ENCODE measurements at places on chromosomes 1 and 21.
A peak's percentile ranks its signal among the peaks of the same experiment; 100 is the strongest.

GRCh38 chr1:63359561-63359960 lies 7.9 kb upstream of the ALG6 start:
- no peak for DNase-seq

- DNase-seq: no peak
Measured at GRCh38 chr1:228079013-228079412, 3.5 kb upstream of the ARF1 start.

- DNase-seq: peak; percentile 77
Measured at GRCh38 chr1:94801919-94802546, 18.1 kb upstream of the SLC44A3 start.

- DNase-seq: no peak
Measured at GRCh38 chr1:169670836-169671235, 40.6 kb downstream of the SELL start.

GRCh38 chr1:9079988-9080704 lies 10.7 kb upstream of the SLC2A5 start:
- DNase-seq: no peak

GRCh38 chr1:244835276-244836134 lies at the start of gene COX20:
Gene COX20 (plus strand): TSS chr1:244835658. CDS start chr1:244835715, 57 bp downstream.
- peak; percentile 30 for DNase-seq

DNA sequence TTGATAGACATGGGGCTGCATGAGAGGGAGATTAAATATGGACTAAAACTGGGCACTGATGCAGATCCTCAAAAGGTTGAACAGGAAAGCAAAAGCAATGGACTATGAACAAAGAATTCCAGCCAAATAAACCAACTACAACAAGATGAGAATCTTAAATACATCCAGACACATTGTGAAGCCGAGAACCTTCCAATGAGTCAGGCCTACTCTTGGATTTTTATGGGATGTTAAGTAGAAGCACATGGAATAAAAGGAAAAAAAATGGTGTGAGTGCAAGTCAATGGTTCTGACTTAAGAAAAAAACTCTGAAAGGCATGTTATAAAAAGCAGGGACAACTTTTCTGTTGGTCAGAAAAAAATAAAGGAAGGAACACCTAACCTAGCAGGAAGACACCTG lies 227.2 kb downstream of the DPYD start:
- DNase-seq: no peak

DNA sequence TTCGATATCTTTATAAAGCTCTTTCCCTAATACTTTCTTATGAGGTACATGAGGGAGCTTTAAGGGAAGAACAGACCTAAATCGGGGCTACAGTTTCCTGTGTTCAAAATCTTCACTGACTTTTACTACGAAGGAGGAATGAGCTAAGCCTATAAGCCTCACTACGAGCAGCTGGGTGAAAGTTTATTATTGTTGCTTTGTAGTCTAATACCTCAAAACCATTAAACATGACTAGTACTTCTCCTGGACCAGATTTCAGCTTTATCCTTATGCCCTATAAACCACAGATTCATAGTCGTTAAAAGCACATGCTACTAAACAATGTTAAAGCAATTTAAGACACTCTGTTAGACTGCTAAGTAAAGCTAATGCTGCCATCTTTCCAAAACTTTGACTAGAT lies 30.2 kb downstream of the NDC1 start:
- DNase-seq: peak; percentile 62

- no peak for DNase-seq
Measured at GRCh38 chr1:71324671-71325267, 243.9 kb upstream of the ZRANB2 start.

- DNase-seq: no peak
Measured at GRCh38 chr1:193456811-193457280, 270.4 kb upstream of the B3GALT2 start.

GRCh38 chr1:231807541-231807940 lies 181.0 kb downstream of the DISC1 start:
- DNase-seq: no peak

GRCh38 chr1:222790520-222790919 lies 24.3 kb upstream of the DISP1 start:
- no peak for DNase-seq

GRCh38 chr21:36934864-36935420 lies 31.5 kb downstream of the HLCS start:
- DNase-seq: no peak

DNA sequence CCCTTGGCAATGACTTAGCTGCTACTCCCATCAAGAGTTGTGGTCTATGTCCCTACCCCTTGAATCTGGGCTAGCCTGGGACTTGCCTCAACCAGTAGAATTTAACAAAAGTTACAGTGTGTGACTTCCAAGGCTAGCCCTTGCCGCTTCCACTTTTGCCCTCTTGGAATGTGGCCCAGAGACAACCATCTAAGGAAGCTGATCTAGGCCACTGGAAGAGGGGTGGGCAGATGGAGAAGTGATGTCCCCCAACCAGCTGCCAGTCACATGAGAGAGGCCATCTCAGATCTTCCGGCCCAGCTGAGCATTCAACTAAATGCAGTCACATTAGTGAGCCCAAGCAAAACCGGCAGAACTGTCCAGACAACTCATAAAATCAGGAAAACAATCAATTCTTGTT lies 115.1 kb downstream of the TOMM20 start:
- no peak for DNase-seq

DNA sequence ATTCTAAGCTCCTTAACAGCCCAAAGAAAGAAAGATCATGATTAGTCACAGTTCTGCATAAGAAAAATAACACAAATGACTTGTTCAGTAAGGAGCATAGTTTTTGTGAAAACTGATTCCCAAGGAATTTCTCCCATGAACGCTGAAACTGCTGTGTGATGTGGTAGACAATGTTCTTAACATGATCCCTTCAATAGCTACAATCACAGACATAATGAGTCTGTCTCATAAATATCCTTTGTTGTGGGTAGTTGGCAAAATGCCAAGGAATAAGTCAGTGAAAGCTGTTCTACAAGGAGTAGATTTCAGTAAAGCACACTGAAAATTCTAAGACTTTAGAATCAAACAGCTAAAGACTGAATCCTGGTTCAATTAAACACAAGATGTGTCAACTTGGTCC lies 404.8 kb downstream of the HLX start:
- DNase-seq: peak; percentile 61

DNA sequence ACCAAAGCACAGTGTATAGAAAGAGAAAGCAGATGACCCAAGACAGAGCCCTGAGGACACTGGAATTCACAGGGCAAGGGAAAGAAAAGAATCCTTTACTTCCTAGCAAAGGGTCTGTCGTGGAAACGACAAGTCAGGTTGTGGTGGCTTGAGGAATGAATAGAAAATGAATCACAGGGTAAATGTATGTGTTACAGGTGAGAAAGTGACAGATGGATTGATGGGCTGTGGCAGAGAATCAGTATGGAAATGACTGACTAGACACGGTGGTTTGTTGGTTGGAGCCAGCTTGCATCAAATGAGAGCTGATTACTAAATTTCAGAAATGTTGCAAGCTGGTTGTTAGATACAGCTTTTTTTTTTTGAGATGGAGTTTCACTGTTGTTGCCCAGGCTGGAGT lies 46.9 kb downstream of the PTP4A2 start:
- no peak for DNase-seq

DNA sequence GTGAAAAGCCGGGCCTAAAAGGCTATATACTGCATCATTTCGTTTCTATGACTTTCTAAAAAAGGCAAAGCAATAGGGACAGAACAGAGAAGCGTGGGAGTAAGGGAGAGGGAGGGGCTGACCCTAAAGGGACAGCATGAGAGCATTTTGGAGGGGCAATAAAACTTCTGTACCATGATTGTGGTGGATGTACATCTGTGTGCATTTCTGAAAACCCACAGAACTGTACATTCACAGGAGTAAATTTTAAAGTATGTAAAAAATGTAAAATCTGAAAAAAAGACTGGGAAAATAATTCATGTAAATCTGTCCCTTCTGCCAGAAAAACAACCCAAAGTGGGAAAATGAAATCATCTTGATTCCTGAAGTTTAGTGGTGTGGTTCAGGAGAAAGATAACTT lies 235.4 kb downstream of the CENPF start:
- DNase-seq: peak; percentile 74

DNA sequence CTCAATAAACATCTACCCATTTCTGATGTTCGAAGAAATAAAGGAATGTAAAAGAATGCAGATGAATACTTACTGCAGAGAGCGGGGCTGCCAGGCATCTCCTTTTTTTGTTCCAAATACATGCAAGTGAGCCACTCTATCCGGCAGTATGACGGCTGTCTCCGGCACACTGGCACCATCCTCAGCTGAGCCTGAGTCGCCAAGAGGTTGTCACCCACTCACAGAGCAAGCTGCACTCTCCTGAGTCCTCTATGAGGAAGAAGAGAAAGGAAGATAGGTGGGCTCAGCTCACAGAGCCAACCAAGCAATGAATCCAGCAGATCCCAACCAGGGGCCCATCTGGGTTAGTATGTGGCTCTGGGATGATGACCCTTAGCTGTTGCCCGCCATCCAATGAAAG lies 65.3 kb downstream of the CD46 start:
- no peak for DNase-seq

- DNase-seq: no peak
Measured at GRCh38 chr1:70947835-70948234, 99.8 kb downstream of the PTGER3 start.

GRCh38 chr1:229717786-229718576 lies 91.9 kb downstream of the URB2 start:
- no peak for DNase-seq

DNA sequence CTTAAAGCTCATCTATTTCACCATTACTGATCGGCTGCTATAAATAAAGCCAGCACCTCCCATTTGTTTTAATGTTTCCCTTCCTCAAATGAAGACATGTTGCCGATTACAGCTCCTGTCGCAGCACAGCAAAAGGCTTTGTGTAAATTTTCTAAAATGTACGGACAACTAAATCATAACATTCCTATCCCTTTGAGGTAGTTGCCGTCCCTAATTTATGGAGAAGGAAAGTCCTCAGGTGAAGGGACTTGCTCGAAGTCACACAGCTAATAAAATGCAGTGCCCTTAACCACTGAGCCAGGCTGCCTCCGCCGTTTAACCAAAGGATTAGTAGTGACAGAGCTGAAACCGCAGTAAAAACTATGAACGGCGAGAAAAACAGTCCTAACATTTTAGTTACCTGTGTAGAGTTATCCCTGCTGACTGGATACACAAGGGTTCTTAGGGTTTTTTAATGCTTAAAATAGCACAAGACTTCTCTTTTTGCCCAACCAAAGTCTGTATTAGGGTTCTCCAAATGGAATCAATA lies 871 bp downstream of the PINK1 start:
- DNase-seq: no peak

DNA sequence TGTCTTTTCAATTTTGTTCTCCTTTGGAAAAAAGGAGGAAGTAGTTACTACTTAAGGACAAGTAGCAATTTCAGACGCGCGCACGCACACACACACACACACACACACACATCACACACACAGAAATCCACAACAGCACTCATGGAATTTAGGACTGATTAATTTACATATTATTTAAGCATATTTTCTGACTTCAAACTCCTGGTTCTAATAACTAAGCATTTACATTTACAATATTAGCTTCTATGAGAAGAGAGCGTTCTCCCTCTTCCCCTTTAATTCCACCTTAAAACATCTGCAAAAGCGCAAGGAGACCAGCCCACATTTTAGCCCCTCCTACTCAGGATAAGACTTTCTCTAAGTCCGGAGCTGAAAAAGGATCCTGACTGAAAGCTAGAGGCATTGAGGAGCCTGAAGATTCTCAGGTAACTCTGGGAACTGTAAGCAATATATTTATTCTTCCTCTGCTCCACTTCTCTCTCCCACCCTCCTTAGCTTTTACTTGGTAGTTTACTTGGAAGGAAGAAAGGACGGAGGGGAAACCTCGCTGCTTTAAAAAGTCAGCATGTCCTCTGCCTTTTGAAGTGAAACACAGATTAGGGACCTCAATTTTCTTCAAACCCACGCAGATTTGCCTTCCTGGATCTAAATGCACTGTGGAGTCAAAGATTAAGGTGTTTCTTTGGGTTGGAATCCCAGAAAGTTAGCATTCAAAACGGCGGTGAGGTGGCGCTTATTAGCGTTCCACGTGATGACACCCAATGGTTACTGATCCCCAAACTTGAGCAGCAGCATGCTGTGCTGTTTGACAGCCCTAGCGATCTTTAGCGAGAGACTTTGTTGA lies at the start of gene PLA2G4A:
Gene PLA2G4A, plus strand, starts transcription at position 339 of the 844 bp plus-strand sequence. CDS start 25,406 bp downstream, outside the sequence.
- no peak for DNase-seq

GRCh38 chr1:163163163-163163562 lies 39.6 kb downstream of the RGS5 start:
- no peak for DNase-seq

- DNase-seq: no peak
Measured at GRCh38 chr21:34850166-34850690, 181.4 kb downstream of the CLIC6 start.

DNA sequence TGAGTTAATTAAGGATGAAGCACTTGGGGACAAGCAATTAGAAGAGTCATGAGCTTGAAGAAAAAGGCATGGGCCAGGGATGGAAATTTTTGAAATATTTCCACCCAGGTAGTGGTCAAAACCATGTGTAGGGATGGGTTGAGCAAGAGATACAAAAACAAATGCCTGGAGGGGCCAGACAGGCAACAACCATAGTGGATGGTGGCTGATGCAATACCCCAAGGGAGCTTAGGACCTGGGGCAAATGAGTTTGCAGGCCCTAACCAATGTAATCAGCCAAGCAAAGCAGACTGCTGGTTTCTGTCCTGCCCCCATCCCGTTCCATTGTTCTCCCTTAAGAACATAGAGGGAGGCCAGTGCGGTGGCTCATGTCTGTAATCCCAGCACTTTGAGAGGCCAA lies 119.1 kb upstream of the FGGY start:
- DNase-seq: no peak

GRCh38 chr1:119662034-119662437 lies 14.0 kb upstream of the ZNF697 start:
- DNase-seq: no peak

DNA sequence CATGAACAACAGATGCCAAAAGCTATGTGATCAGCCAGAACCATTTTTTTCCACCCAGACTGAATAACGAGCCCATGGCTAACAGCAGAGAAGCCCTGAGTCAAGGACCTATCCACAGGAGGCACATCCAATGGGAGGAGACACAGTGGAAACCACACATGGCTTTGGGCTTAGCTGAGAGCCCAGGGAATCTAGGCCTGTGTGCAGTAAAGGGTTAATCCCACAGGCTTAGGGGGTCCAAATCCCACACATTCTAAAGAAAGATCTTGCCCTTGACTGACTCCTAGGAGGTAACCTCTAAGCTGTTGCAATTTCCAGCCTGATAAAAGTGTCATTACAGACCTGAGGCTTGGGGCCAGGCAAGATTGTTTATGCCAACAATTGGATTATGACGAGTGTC lies 194.5 kb downstream of the DSCAM start:
- no peak for DNase-seq

- peak; percentile 9 for DNase-seq
Measured at GRCh38 chr1:75632350-75632949, 21.5 kb upstream of the SLC44A5 start.

- DNase-seq: no peak
Measured at GRCh38 chr1:177849130-177849529, 120.7 kb downstream of the SEC16B start.

All from non-pigmented ciliary epithelial cell (primary cell).